ENCODE measurements at places on chromosomes 12 and 14. TPM values are rescaled to one million over a fixed set of nuclear protein-coding genes. Genes with fewer than 3 reads are reported as not detected.

- DNase-seq, result peak; percentile 58
- no peaks in the 10 kb centered on the region for H3K27me3 ChIP-seq
- H3K36me3 ChIP-seq, result no peaks in the 10 kb centered on the region
- H3K4me3 ChIP-seq, result no peak overlapping the region
These were observed 6.2 kb upstream of the SLC15A4 start for GRCh38 chr12:128829861-128830504.

DNA sequence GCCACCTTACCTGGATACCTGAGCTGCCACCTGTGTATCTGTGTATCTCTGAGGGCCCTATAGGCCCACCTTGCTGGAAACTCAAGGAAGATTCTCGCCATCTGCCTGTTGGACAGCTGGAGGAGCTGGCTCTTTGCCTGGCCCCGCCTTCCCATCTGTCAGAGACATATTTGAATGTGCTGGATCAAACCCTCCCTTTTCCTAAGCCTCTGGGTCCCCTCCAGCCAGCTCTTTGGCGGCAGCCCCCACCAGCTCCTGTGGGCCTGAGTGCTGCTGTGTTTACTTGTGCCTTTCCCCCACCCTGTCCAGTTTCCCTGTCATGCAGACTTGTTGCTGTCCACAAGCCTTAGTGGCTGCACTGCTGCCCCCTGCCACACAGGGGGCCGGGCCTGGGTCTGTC lies 55.9 kb upstream of the SRSF5 start:
- no peak overlapping the region for H3K4me3 ChIP-seq
- peaks cover 51% of the 10 kb centered on the region for H3K36me3 ChIP-seq
- H3K27me3 ChIP-seq, result no peaks in the 10 kb centered on the region
- DNase-seq, result no peak

Gene OR8S1
- not detected for total RNA-seq

- peaks cover 90% of the 10 kb centered on the region for H3K4me1 ChIP-seq
- no peaks in the 10 kb centered on the region for H3K27me3 ChIP-seq
- H3K27ac ChIP-seq, result peak within 1 kb of the TSS; percentile 99
- H3K36me3 ChIP-seq, result no peaks in the 10 kb centered on the region
These were observed at the start of gene HDAC7 for GRCh38 chr12:47819896-47820630. HDAC7 (minus strand) TSS chr12:47819903; CDS start chr12:47819785, 118 bp downstream.

- H3K36me3 ChIP-seq, result no peaks in the 10 kb centered on the region
- no peaks in the 10 kb centered on the region for H3K27me3 ChIP-seq
- H3K4me1 ChIP-seq, result peaks cover 13% of the 10 kb centered on the region
- DNase-seq, result no peak
- H3K27ac ChIP-seq, result no peak overlapping the region
These were observed 142.1 kb downstream of the DYRK2 start for GRCh38 chr12:67790660-67791059.

DNA sequence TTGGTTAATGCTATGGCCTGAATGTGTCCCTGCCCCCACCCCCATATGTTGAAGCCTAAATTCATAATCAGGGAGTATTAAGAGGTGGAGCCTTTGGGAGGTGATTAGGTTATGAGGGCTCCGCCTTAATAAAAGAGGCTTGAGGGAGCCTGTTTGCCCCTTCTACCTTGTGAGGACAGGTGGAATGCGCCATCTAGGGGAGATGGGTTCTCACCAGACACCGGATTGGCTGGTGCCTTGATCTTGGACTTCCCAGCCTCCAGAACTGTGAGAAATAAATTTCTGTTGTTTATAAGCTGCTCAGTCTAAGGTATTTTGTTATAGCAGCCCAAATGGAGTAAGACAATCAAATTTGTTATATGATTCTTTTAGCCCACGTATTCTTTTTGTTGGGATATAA lies 148.3 kb downstream of the PTCSC3 start:
- no peaks in the 10 kb centered on the region for H3K4me1 ChIP-seq
- no peak for DNase-seq
- no peaks in the 10 kb centered on the region for H3K27me3 ChIP-seq
- H3K4me3 ChIP-seq, result no peak overlapping the region
- H3K27ac ChIP-seq, result no peak overlapping the region

- no peaks in the 10 kb centered on the region for H3K36me3 ChIP-seq
- no peak overlapping the region for H3K4me3 ChIP-seq
- H3K27ac ChIP-seq, result no peak overlapping the region
- H3K4me1 ChIP-seq, result no peaks in the 10 kb centered on the region
- DNase-seq, result no peak
These were observed 137.0 kb downstream of the PTPN11 start for GRCh38 chr12:112555621-112556233.

- H3K36me3 ChIP-seq, result no peaks in the 10 kb centered on the region
- H3K27ac ChIP-seq, result no peak overlapping the region
- no peaks in the 10 kb centered on the region for H3K27me3 ChIP-seq
- peaks cover 5% of the 10 kb centered on the region for H3K4me1 ChIP-seq
These were observed 323.8 kb upstream of the DCN start for GRCh38 chr12:91506452-91506851.

Gene NINJ2
- 5.4 TPM for total RNA-seq

Gene FOXG1
- not detected for total RNA-seq

DNA sequence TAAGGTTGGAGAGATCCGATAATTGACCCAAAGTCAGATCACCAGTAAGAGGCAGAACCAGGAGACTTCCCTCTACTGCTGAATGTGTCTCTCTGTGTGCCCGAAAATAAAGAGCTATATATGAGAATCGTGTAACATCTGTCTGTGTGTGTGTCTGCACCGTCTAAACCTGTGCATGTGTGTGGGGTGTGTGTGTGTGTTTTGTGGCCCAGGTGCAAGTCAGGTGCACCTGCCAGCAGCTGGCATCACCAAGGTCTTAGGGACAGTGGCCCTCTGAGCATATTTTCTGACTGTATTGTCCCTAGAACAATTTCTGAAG lies 24.7 kb upstream of the KRT78 start:
- no peak for DNase-seq
- H3K4me3 ChIP-seq, result no peak overlapping the region
- no peaks in the 10 kb centered on the region for H3K36me3 ChIP-seq
- H3K27ac ChIP-seq, result peak overlapping the region; percentile 65
- peaks cover 42% of the 10 kb centered on the region for H3K4me1 ChIP-seq

- no peak for DNase-seq
- H3K4me3 ChIP-seq, result no peak overlapping the region
- H3K36me3 ChIP-seq, result no peaks in the 10 kb centered on the region
- no peaks in the 10 kb centered on the region for H3K27me3 ChIP-seq
These were observed 4.3 kb upstream of the PGF start for GRCh38 chr14:74959596-74960180.

DNA sequence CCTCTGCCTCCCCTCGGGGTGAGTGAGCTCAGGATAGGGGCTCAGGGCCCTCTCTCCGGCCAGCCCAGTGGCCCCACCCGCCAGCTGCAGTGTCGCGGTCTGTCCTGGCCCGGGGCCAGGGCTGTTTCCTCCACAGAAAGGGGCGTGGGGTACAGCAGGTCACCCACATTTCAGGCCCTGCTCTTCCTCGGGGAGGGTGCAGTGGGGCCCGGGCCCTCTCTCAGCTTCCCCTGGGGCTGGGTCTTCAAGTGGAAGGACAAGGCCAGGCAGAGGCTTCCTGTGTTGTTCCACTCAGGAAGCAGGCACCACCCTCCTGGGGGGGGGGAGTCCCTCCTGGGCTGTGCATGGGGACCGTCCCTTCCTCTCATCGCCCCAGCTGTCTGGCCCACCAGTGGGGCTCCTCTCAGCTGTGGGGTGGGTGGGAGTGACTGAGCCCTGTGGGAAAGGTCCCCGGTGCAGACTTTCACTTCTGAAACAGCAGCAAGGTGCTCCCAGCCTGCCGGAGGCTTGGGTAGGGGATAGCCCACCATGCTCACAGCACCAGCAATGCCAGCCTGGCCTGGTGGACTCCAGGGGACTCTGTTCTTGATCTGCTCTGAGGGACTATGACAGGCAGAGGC lies 3.7 kb downstream of the GPR132 start:
- H3K36me3 ChIP-seq, result no peaks in the 10 kb centered on the region
- peak overlapping the region; percentile 67 for H3K27ac ChIP-seq
- no peaks in the 10 kb centered on the region for H3K27me3 ChIP-seq
- H3K4me1 ChIP-seq, result peaks cover 63% of the 10 kb centered on the region
- no peak for DNase-seq

Gene CCDC198
- not detected for total RNA-seq

- H3K27ac ChIP-seq, result no peak overlapping the region
- DNase-seq, result peak; percentile 4
- no peaks in the 10 kb centered on the region for H3K27me3 ChIP-seq
These were observed 151.4 kb downstream of the KTN1 start for GRCh38 chr14:55731311-55731872.

DNA sequence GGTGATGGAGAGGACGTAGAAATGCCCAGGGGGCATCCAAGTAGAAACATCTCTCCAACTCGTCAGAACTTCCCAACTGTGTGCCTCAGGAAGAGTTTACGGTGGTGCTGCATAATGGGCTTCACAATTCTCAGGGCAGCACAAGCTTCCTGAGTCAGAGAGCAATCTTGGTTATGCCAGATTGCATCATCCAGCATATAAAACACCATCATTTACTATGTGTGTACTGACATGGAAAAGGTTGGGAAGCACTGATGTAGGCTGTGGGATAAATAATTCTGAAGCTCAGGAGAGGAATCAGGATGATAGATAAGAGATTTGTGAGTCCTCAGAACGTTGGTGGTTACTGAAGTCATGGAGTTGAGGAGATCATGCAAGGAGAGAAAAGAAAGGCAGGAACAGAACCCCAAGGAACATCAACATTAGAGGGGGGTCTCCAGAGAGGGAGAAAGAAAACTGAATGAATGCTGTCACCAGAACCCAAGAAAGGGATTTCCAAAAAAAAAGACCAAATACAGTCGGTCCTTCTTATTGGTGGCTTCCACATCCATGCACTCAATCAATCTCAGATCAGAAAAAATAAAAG lies 4.7 kb upstream of the NCKAP5L start:
- H3K27ac ChIP-seq, result no peak overlapping the region
- no peaks in the 10 kb centered on the region for H3K36me3 ChIP-seq
- no peak overlapping the region for H3K4me3 ChIP-seq
- no peaks in the 10 kb centered on the region for H3K27me3 ChIP-seq

Gene JDP2
- 67.4 TPM for total RNA-seq

Gene BBOF1
- total RNA-seq, result 3.3 TPM

DNA sequence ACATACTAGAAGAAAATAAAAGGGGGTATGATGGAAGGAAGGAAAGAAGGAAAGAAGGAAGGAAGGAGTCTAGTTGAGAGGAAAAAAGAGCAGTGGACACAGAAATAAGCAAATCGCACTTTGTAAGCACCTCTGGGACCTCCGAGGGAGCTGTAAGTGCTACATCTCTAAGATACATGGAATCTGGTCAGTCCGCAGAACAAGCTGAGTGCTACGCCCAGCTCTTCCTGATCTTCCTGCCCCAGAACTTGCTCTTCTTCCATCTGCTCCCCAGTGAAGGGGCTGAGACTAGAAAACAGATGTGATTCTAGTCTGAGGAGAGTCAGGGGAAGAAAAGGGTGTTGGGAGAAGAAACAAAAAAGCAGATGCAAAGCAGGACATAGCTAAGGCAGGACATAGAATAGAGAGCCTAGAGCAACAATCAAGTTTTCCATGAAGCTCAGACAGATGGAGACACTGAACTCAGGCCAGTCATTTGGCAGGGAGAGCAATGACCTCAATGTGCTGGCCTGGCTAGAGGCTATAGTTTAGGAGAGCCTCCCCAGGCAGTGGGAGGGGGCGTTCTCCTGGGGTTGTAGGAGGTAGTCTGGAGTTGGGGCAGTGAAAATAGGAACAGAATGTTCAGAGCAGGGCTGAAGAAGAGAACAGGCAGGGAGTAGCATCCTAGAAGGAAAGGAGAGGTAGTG lies 1.7 kb upstream of the MFAP5 start:
- no peak overlapping the region for H3K4me3 ChIP-seq
- DNase-seq, result peak; percentile 86
- H3K27me3 ChIP-seq, result no peaks in the 10 kb centered on the region
- H3K27ac ChIP-seq, result peak overlapping the region; percentile 79
- H3K36me3 ChIP-seq, result no peaks in the 10 kb centered on the region

DNA sequence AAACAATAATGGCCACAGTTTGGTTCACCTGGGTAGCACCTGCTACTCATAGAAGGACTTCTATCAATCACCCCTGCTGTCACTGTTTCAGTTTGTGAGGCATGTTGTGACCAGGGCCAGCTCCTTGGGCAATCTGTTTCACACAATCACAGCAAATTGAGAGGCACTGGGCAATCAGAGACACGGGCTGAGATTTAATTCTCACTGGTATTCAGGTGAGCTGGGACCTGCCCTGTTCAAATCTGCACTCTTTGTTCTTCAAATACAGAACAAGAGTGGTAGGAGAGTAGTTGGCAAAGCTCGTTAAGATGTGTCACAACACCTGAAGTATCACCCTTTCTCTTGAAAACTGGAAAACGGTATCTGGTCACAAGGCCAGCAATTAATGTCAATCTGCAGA lies 57.8 kb upstream of the NAP1L1 start:
- H3K27me3 ChIP-seq, result no peaks in the 10 kb centered on the region
- no peaks in the 10 kb centered on the region for H3K36me3 ChIP-seq
- DNase-seq, result no peak
- no peak overlapping the region for H3K4me3 ChIP-seq

DNA sequence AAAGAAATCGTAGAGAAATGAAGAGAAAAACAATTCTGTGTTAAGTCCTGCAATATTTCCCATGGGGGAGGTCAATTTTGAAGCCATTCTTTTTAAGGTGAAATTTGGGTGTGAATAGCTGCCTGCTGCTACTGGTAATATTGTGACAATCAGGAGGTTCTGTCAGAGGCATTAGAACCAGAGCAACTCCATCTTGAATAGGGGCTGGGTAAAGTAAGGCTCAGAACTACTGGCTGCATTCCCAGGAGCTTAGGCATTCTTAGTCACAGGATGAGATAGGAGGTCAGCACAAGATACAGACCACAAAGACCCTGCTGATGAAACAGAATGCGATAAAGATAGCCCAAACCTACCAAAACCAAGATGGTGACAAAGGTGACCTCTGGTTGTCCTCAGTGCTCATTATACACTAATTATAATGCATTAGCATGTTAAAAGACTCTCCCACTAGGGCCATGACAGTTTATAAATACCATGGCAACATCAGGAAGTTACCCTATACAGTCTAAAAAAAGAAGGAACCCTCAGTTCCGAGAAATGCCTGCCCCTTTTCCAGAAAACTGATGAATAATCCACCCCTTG lies 24.8 kb upstream of the MTHFD1 start:
- no peaks in the 10 kb centered on the region for H3K4me1 ChIP-seq
- no peak overlapping the region for H3K27ac ChIP-seq
- no peak overlapping the region for H3K4me3 ChIP-seq
- no peaks in the 10 kb centered on the region for H3K27me3 ChIP-seq
- no peak for DNase-seq

DNA sequence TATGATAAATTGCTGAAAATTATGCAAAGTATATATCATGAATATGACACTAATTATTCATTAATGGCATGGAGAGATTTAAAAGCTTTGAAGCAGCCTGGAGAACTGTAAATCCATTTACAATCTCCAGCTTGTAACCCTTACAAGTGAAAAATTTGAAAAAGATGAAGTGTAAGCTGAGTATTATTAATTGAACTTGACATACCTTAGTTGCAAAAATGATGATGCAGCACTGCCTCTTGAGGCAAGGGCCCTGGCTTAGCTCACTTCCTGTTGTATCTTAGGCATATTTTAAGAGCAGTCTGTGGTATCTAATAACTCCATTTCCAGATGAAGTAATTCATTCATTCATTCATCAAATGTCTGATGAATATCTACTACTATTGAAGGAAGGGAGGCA lies 158.6 kb downstream of the ANO4 start:
- no peaks in the 10 kb centered on the region for H3K36me3 ChIP-seq
- H3K4me1 ChIP-seq, result no peaks in the 10 kb centered on the region
- no peaks in the 10 kb centered on the region for H3K27me3 ChIP-seq
- no peak for DNase-seq

Gene SLC6A15
- total RNA-seq, result not detected
